ENCODE measurements at places on chromosomes 13 and 19. TPM values are rescaled to one million over a fixed set of nuclear protein-coding genes. Genes with fewer than 3 reads are reported as not detected.

DNA sequence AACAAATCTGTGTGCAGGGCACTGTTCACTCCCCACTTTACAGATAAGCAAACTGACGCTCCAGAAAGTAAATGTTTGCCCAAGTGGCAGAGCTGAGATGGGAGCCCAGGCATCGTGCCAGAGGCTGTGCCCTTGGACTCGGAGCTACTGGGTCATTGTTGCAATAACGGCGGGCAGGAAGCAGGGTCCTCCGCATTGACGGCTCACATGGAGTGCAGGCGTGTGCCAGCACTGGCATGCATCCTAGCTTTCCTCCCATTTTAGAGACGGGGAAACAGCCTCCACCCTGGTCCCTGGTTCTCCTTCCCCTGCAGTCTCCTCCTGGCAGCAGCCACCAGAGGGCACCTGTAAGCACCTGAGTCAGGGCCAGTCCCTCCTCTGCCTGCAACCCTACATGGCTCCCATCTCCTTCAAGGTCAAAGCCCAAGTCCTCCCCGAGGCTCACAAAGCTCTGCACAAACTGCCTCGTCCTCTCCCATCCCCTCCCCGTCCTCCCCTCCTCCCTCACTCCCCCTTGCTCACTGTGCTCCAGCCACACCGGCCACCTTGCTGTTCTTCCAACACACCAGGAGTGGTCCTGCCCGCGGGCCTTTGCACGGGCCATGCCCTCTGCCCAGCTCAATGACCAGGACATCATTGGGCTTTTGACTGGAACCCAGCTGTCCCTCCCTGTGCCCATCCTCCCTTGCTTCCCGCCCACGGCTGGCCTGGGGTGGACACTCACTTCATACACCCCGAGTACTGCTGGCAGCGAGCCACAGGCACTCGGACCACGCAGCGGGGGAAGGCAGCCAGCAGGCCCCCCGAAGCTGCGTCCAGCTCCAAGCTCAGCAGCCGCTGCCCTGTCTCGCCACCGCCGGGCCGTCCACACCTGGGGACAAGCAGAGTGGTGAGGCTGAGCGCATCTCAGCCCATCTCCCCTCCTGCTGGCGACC lies 7.7 kb upstream of the LRG1 start:
- DNase-seq = no peak
- H3K27ac ChIP-seq = no peak overlapping the region
- H3K4me1 ChIP-seq = no peaks in the 10 kb centered on the region
- H3K4me3 ChIP-seq = no peak overlapping the region
- H3K36me3 ChIP-seq = no peaks in the 10 kb centered on the region
- H3K27me3 ChIP-seq = no peaks in the 10 kb centered on the region

- no peak overlapping the region for H3K4me3 ChIP-seq
- H3K27me3 ChIP-seq = no peaks in the 10 kb centered on the region
- peaks cover 9% of the 10 kb centered on the region for H3K36me3 ChIP-seq
- H3K27ac ChIP-seq = no peak overlapping the region
- DNase-seq = no peak
- peaks cover 5% of the 10 kb centered on the region for H3K4me1 ChIP-seq
These were observed 151.3 kb downstream of the LMO7 start for GRCh38 chr13:75787249-75787928.

DNA sequence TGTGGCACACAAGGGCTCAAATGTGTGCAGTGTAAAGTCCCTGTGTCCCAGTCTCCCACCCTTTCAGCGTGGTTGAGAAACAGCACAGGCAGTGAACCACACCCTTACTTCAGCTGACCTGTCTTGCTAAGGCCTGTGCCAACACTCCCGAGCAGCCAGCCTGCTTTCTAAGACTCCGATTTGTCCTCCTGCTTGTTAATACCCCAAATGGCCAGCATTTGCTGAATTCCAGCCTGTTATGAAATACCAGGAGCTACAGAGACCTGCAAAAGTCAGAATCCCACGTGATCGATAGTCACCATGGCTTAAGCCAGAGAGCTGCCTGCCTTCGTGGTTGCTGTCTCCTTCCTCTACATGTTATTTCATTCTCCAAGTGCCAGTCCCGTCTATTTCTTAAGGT lies 200.5 kb downstream of the FGF9 start:
- no peak overlapping the region for H3K27ac ChIP-seq
- H3K4me3 ChIP-seq = no peak overlapping the region
- H3K4me1 ChIP-seq = no peaks in the 10 kb centered on the region
- DNase-seq = no peak
- H3K27me3 ChIP-seq = no peaks in the 10 kb centered on the region
- no peaks in the 10 kb centered on the region for H3K36me3 ChIP-seq

DNA sequence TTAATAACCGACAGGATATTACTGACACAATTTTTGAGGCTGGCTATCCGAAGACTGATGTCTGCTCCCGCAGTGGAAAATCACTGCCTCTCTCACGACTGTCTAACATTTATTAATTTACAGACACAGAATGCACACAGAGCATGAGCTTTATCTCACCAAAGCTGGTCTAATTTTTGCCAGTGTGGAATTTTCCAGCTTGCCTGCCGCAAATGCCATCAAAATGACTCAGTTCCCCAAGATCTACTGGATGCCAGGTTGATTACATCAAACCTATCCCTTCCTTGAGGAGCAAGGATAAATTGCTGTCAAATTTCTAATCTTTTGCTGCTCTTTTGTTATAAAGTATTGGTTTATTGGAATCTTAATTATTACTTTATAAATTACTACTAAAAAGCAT lies 1775.1 kb upstream of the PCDH20 start:
- no peak overlapping the region for H3K27ac ChIP-seq
- no peaks in the 10 kb centered on the region for H3K27me3 ChIP-seq
- H3K36me3 ChIP-seq = no peaks in the 10 kb centered on the region

- H3K27ac ChIP-seq = no peak overlapping the region
- no peaks in the 10 kb centered on the region for H3K4me1 ChIP-seq
- no peaks in the 10 kb centered on the region for H3K36me3 ChIP-seq
- no peak overlapping the region for H3K4me3 ChIP-seq
These were observed 201.2 kb upstream of the KLF12 start for GRCh38 chr13:74335370-74335769.

GRCh38 chr19:57103573-57104277 lies 16.1 kb upstream of the USP29 start:
- H3K36me3 ChIP-seq = no peaks in the 10 kb centered on the region
- H3K4me1 ChIP-seq = no peaks in the 10 kb centered on the region
- no peak overlapping the region for H3K4me3 ChIP-seq
- H3K27me3 ChIP-seq = no peaks in the 10 kb centered on the region

- H3K4me1 ChIP-seq = no peaks in the 10 kb centered on the region
- no peak for DNase-seq
- H3K4me3 ChIP-seq = no peak overlapping the region
- H3K27ac ChIP-seq = no peak overlapping the region
- H3K36me3 ChIP-seq = no peaks in the 10 kb centered on the region
These were observed 199.8 kb downstream of the COG6 start for GRCh38 chr13:39855236-39855635.

- H3K4me3 ChIP-seq = no peak overlapping the region
- DNase-seq = no peak
- peaks cover 17% of the 10 kb centered on the region for H3K27me3 ChIP-seq
- no peaks in the 10 kb centered on the region for H3K4me1 ChIP-seq
- no peak overlapping the region for H3K27ac ChIP-seq
- no peaks in the 10 kb centered on the region for H3K36me3 ChIP-seq
These were observed 22.8 kb upstream of the CEACAM20 start for GRCh38 chr19:44552324-44552723.

DNA sequence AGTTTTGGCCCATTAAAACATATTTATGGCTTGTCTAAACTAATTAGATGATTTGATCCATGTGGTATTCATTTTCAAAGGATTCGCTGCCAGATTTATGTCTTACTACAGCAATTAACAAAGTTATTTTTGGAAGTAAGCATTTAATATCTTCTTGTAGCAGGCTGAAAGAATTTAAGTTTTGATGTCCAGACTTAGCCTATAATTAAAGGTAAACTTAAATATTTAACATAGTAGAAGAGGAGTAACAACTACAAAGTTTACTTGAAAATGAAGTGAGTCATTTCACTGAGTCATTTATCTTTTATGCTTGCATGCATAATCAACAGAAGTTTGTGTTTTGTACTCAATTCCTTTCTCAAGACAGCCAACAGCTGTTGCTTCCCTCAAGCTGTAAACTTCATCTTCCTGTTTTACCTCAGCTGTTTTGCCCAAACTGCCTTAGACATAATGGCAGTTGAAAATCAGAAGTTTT lies 58.1 kb downstream of the EDNRB start:
- no peaks in the 10 kb centered on the region for H3K36me3 ChIP-seq
- H3K4me1 ChIP-seq = peaks cover 16% of the 10 kb centered on the region
- peaks cover 4% of the 10 kb centered on the region for H3K27me3 ChIP-seq
- DNase-seq = no peak

- H3K27me3 ChIP-seq = no peaks in the 10 kb centered on the region
- no peak overlapping the region for H3K4me3 ChIP-seq
- peaks cover 16% of the 10 kb centered on the region for H3K36me3 ChIP-seq
- H3K27ac ChIP-seq = no peak overlapping the region
These were observed 10.3 kb downstream of the ELAVL1 start for GRCh38 chr19:7994928-7995809.

- H3K27me3 ChIP-seq = no peaks in the 10 kb centered on the region
- no peaks in the 10 kb centered on the region for H3K36me3 ChIP-seq
- H3K4me3 ChIP-seq = no peak overlapping the region
- no peak for DNase-seq
- H3K4me1 ChIP-seq = peaks cover 4% of the 10 kb centered on the region
These were observed 1006.5 kb downstream of the DIAPH3 start for GRCh38 chr13:59157181-59157580.

- H3K4me1 ChIP-seq = no peaks in the 10 kb centered on the region
- H3K4me3 ChIP-seq = no peak overlapping the region
- no peaks in the 10 kb centered on the region for H3K36me3 ChIP-seq
- H3K27ac ChIP-seq = no peak overlapping the region
- no peak for DNase-seq
These were observed 1718.7 kb downstream of the EFNB2 start for GRCh38 chr13:104816726-104817125.

The EDDM13 gene
- not detected for total RNA-seq

The ATP8B3 gene
- total RNA-seq = 0.48 TPM

The LRP3 gene
- total RNA-seq = 49.6 TPM

The BSG gene
- total RNA-seq = 497 TPM

The SPIB gene
- total RNA-seq = 3.0 TPM

The NLRP9 gene
- total RNA-seq = not detected

The TGFBR3L gene
- total RNA-seq = 1.1 TPM

The ACP5 gene
- 3.2 TPM for total RNA-seq

The IGFL3 gene
- total RNA-seq = not detected

The MBD3L2 gene
- total RNA-seq = not detected

The KIR3DL1 gene
- total RNA-seq = not detected
